Stimulated activated CD8-positive, alpha-beta memory T cell treated with anti-CD3 and anti-CD28 coated beads, Interleukin-2, amount 100 ng/mL, for 1 hour (primary cell): ENCODE measurements at places on chromosomes 13 and 19.

DNA sequence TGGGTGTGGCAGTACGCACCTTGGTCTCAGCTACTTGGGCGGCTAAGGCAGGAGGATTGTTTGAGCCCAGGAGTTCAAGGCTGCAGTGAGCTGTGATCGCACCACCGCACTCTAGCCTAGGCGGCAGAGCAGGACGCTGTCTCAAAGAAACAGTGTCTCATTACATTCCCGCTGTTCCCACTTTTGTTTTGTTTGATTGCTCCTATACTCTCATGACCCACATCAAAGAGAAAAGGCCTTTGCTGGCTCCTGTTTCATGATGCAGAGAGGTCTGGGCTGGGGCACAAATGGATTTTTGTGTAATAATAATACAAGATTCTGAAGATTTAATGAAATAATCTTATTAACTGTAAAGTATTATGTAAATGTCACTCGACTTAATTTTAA, 85.7 kb downstream of the LACC1 start:
- no peak for DNase-seq

GRCh38 chr19:6272411-6272791, 7.4 kb downstream of the MLLT1 start:
- no peak for DNase-seq

- DNase-seq = no peak
Measured at GRCh38 chr13:59300355-59301173, 863.2 kb downstream of the DIAPH3 start.

DNA sequence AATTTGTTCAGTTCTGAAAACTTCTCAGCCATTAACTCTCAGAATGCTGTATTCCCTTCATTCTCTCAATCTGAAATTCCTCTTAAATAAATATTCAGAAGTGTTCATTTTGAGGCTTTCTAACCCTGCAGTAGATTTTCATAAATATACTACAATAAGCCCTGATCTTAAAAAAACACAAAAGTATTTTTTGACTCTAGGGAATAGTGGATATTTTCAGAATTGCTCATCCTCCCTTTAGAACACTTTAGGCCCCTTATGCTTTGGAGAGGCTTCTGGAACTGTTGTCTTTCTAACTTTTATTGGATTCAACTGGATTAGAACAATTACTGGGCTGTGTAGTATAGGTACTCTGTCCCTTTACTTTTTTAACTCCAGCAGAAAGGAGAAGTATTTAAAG, 1662.6 kb upstream of the MIR17HG start:
- DNase-seq = no peak

- DNase-seq = no peak
Measured at GRCh38 chr13:111875915-111876314, 191.0 kb upstream of the SOX1 start.

DNA sequence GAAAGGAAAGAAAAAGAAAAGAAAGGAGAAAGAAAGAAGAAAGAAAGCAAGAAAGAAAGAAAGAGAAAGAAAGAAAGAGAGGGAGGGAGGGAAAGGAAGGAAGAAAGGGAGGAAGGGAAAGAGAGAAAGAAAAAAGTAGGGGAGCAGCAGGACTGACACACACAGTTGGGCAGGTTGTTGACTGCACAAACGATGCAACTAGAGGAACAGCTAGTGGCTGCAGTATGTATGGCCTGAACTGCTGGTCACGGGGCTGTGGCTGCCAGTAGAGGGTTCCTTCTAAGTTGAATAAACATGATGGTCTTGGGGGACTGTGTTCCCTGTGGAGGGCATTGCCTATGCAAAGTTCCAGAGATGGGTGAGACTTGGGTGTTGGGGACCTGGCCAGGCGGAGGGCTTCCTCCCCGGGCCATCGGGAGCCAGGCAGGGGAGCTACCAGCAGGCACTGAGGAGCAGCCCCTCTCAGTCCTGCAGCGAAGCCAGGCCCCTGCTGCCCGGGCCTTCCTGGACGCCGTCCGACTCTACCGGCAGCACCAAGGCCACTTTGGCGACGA, 16.7 kb upstream of the COLGALT1 start:
- DNase-seq = no peak

DNA sequence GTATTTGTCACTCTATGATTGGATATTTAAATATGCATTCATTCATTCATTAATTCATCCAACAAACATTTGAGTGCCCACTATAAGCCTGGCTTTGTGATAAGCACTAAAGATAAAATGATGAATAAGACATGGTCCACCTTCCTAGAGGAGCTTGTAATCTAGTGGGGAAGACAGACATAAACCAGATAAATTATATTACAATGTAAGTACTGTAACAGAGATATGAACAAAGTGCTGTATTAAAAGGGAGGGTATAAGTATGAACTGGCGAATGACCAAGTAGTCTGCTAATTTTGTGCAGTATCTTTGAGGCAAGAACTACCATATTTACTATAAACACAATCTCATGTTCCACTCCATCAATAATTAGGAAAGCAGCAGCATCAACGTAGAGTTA, 88.2 kb downstream of the RBM26 start:
- DNase-seq = no peak

GRCh38 chr13:44866411-44866911, 122.8 kb downstream of the NUFIP1 start:
- DNase-seq = no peak

DNA sequence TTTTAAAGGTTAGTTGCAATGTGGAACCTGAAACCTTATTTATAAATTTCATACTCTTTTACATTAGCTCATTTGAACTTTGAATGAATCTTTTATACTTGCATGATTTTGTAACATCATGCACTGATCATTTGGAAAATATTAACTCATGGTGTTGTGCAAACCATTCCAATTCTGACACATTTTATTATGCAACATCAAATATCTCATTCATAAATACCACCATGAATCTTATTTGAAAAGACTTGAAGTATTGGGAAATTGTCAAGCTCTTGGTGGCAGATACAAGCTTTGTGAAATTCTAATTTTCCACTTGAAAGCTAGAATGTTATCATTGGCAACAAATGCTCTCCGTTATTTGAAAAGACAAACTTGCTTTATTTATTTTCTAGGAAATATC, 379.9 kb upstream of the PCDH20 start:
- no peak for DNase-seq

DNA sequence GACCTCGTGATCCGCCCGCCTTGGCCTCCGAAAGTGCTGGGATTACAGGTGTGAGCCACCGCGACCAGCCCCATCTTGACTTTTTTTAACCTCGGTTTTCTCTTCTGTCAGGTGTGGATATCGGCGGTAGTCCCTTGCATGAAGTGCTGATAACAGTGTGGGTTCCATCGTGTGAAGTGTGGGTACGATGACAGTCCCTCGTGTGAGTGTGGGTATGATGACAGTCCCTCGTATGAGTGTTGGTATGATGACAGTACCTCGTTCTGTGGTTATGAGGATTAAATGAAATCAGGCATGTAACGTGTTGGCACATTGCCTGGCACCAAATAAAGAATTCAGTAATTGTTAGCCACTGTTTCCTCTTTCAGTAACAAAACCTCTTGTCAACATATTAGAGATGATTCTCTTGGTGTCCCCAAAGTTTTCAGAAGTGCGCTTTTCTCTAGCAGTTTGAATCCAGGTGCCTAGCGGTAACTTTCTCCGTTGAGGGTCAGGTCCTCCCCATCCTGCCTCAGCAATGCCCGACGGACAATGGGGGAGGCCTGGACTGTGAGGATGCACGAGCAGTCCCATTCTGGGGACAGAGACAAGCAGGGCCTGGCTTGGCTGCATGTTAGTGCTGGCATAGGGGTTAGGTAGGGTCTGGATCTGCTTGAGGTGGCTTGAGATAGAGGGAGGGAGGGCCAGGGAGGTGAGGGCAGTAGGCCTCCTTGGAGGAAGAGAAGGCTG, 15.3 kb downstream of the GATAD2A start:
- peak; percentile 38 for DNase-seq

DNA sequence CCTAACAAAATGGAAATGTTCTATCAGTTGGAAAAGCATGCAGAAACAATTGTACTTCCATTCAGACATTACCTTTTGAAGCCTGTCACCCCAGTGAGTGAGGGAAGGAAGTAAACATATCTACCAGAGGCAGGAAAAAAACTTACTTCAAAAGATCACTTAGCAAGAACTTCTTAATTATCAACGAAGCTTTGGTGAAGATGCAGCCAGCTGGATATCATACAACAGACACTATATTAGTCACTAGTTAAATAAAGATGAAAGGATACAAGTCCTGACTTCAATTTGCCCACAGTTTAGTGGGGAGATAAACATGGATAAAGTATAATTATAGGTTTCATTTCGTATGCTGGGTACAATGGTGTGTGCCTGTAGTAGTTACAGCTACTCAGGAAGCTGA, 148.8 kb downstream of the TNFRSF19 start:
- no peak for DNase-seq

DNA sequence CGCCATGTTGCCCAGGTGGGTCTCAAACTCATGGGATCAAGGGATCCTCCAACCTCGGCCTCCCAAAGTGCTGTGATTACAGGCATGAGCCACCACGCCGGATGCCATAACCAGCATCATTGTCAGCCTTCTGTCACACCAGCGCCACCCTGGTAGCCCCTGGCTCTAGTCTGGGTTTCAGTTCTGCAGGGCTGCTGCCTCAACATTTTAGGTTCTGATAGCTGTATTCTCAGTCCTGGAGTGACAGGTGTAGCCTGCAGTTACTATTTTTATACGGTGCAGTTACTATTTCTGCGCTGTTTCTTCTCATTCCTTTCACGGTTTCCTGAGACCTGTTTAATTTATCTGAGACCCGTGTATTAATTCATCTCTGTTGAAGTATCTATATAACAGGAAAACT, 57.1 kb downstream of the TRPM4 start:
- DNase-seq = no peak

DNA sequence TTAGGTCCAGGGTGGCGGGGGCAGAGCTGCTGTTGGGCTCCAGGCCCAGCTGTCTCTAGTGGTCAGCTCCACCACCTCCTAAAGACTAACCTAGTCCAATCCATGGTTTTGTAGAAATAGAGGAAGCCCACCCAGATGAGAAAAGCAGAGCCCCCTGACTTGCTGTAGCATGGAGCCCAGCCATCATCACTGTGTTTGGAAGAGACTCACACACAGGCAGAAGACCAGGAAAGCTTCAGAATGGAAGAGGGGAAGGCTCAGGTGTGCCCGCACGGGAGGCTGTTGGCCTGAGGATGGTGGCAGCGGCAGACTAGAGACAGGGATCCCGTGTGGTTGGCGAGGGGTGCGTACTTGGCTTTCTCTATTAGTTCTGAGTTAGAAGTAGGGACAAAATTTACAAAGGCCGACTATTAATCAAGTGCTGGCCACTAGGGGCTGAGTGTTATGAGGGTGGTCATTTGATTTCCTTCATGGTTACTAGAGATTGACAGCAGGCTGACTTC, 193.2 kb upstream of the SOX1 start:
- no peak for DNase-seq

GRCh38 chr13:91078093-91078679, 269.3 kb upstream of the MIR17HG start:
- no peak for DNase-seq

- DNase-seq = no peak
Measured at GRCh38 chr13:100665403-100665802, 9.2 kb downstream of the TMTC4 start.

- no peak for DNase-seq
Measured at GRCh38 chr13:27088619-27089018, 83.0 kb downstream of the USP12 start.

DNA sequence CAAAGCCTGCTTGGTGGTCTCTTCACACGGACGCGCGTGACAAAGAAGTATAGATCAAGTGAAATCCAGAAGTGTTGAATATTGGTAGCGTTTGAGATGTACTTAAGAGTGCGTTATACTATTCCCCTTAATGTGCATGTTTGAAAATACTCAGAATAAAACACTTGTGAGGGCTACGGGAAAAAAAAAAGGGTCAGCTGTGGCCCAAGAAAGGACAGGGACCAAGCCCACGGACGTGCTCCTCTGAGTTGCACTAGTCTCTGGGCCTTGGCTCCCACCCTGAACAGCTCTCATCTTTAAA, 622 bp upstream of the RBM42 start:
- DNase-seq = no peak

DNA sequence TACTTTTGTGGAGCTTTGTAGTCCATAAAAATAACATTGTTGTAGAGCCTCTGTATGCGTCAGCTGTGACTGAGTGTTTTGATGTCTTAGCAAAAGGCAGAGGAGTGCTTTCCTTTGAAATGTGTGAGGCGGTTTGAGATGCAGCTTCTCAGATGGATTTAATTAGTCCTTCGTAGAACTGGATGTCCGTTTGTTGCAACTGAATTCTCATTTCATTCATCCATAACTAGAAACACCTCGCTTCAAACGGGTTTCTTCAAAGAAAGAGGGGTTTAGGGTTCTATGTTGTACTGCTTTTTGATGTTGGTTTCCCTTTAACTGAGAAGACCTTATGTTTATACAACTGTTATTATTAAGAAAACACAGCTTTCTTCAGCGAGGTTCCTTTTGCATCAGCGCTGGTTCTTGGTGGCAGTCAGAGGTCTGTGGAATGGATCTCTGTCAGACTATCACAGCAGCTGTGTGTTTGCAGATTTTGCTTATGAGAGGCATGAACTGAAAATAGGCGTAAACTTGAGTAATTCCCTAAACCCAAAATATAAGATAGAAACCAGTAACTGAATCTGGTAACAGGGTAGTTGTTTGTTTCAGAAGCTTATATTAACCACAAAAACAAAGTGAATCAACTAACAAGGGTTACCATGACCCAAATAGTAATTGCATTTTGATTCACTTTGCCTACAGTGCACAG, 194.4 kb downstream of the GGACT start:
- no peak for DNase-seq

DNA sequence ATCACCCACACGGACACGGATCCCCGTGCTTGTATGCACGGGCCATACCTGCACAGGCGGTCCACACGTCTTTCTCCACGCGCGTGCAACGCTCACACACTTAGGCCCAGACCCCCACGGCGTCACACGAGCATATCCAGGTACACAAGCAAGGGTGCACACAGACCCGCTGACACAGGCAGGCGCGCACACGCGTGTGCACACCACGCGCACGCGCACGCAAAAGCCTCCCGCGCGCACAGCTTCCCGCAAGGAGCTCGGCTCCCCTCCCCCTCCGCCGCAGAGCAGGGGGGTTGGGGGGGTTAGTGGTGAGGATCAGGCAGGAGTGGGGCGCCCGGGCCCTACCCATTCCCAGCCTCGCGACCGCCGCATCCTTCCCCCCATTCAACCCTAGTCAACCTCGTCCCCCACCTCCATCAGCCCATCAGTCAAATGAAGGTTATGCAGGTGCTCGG, 407 bp downstream of the RAB3A start:
- no peak for DNase-seq

GRCh38 chr13:42760951-42761350, 20.4 kb upstream of the FAM216B start:
- DNase-seq = no peak

- DNase-seq = no peak
Measured at GRCh38 chr19:30148803-30149202, 206.8 kb downstream of the URI1 start.

GRCh38 chr19:15280048-15280725, 47.9 kb upstream of the EPHX3 start:
- no peak for DNase-seq

GRCh38 chr13:23739596-23739995, 149.6 kb downstream of the MIPEP start:
- DNase-seq = no peak

- no peak for DNase-seq
Measured at GRCh38 chr13:36718686-36719085, 44.9 kb downstream of the SERTM1 start.
